ENCODE measurements at places on chromosomes 4 and X.

GRCh38 chr4:124839786-124840390 lies 127.4 kb upstream of the ANKRD50 start:
- no peak for DNase-seq

- DNase-seq, result no peak
These were observed 14.7 kb downstream of the STAP1 start for GRCh38 chr4:67573193-67573592.

DNA sequence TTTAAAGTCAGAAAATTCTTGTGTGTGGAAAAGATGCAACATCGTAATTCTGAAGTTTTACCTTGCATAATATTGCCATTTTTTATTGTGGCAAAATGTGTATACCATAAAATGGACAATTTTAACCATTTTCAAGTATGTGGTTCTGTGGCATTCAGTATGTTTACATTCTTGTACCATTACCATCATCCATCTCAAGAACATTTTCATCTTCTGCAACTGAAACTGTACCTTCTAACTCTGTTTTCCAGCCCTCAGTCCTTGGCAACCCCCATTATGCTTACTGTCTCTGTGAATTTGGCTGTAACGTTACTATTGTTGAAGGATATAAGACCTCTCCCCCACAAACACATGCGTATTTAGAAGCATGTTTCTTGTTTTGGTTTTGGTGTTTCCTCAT lies 123.2 kb downstream of the BMPR1B start:
- DNase-seq, result no peak

- no peak for DNase-seq
These were observed 4.3 kb upstream of the RBM3 start for GRCh38 chrX:48569958-48570357.

DNA sequence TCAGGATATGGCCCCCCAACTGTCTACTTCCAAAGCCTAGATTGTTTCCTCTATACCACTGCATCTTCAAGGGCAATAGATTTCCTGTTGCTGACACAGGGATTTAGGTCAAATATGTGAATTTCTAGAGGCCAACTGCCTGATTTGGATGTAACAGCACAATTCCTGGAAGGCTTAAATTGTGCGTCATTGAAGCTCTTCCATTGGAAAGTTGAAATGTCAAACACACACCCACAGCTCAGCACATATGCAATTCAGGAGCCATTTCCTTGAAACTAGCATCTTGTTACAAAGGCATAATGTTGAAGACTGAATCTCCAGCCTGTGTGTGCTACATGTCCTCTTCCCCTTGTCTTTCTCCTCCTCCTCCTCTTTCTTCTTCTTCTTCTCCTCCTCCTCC lies 158.6 kb downstream of the STK32B start:
- DNase-seq, result no peak

DNA sequence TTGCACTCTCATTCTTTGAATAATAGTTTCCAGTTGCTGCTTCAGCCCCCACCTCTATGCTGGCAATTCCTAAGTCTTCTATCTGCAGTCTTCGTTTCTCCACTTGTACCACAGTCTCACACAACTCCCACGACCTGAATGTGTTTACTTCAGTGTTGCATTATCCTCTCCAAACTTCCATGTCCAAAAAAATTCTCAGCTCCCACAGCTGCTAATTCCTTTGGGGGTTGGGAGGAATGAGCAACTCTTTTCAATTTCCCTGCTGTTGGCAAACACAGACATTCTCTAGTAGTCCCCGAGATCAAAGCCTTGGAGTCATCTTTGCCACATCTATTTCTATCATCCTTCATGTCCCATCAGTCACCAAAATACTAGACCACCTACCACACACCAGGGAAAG lies 14.4 kb upstream of the CDS1 start:
- no peak for DNase-seq

GRCh38 chrX:104929324-104929723 lies 291.2 kb downstream of the TEX13A start:
- DNase-seq, result no peak

- no peak for DNase-seq
These were observed 28.2 kb upstream of the RASSF6 start for GRCh38 chr4:73648478-73648877.

GRCh38 chrX:111874241-111874640 lies 1.7 kb upstream of the TRPC5OS start:
- DNase-seq, result no peak

- DNase-seq, result no peak
These were observed 36.1 kb downstream of the GSPT2 start for GRCh38 chrX:51779306-51779705.

Data from stimulated activated effector memory CD8-positive, alpha-beta T cell treated with anti-CD3 and anti-CD28 coated beads, Interleukin-12 subunit alpha, Interleukin-12 subunit beta, amount 100 ng/mL, for 72 hours (primary cell).